ENCODE measurements at places on chromosomes 16 and 17.

DNA sequence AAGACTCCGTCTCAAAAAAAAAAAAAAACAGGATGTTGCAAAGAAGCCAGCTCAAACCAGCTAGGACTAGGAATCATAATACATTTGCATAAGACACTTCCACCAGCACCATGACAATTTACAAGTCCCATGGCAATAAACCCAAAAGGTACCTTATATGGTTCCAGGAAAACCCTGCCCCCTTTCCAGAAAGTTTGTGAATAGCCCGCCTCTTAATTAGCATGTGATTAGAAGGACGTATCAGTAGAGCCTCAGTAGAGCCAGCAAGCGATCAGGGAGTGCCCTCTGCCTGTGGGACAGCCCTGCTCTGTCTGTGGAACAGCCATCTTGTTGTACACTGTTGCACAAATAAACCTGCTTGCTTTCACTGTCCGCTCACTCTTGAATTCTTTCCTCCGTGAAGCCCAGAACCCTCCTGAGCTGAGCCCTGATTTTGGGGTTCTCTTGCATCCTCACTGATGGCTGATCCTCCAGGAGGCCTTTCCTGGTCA, 14.0 kb downstream of the NUPR1 start:
- no peaks in the 10 kb centered on the region for H3K36me3 ChIP-seq
- H3K4me3 ChIP-seq = no peak overlapping the region
- DNase-seq = no peak

DNA sequence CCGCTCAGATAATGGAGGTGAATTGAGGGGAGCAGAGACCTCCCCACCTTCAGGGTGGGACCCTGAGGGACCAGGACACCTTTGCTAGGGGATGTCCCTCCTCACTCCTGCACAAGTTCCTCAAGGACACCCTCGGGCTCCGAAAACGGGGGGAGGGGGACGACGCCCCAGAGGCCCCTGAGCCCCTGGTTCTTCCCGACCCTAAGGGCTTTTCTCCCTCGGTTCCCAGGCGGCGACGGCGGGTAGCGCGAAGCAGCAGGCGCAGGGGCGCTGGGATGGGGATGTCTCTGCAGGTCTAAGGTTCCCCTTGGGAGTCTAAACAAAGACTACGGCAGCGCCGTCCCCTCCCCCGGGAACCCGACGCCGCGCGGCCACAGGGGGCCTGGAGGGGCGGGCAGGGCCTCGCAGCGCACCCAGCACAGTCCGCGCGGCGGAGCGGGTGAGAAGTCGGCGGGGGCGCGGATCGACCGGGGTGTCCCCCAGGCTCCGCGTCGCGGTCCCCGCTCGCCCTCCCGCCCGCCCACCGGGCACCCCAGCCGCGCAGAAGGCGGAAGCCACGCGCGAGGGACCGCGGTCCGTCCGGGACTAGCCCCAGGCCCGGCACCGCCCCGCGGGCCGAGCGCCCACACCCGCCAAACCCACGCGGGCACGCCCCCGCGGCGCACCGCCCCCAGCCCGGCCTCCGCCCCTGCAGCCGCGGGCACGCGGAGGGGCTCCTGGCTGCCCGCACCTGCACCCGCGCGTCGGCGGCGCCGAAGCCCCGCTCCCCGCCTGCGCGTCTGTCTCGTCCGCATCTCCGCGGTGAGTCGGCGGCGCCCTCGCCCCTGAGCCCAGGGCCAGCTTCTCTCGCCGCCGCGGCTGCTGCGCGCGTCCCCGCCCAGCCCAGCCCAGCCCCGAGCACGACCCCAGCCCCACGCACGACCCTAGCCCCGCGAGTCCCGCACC, 36.7 kb upstream of the NDRG4 start:
- no peaks in the 10 kb centered on the region for H3K27me3 ChIP-seq
- no peak for DNase-seq
- H3K27ac ChIP-seq = no peak overlapping the region
- no peaks in the 10 kb centered on the region for H3K4me1 ChIP-seq
- H3K4me3 ChIP-seq = no peak overlapping the region
- no peaks in the 10 kb centered on the region for H3K36me3 ChIP-seq

GRCh38 chr16:89425523-89425922, 64.8 kb downstream of the ANKRD11 start:
- H3K36me3 ChIP-seq = peaks cover 61% of the 10 kb centered on the region
- no peak for DNase-seq
- H3K4me3 ChIP-seq = no peak overlapping the region
- no peak overlapping the region for H3K27ac ChIP-seq
- no peaks in the 10 kb centered on the region for H3K27me3 ChIP-seq

DNA sequence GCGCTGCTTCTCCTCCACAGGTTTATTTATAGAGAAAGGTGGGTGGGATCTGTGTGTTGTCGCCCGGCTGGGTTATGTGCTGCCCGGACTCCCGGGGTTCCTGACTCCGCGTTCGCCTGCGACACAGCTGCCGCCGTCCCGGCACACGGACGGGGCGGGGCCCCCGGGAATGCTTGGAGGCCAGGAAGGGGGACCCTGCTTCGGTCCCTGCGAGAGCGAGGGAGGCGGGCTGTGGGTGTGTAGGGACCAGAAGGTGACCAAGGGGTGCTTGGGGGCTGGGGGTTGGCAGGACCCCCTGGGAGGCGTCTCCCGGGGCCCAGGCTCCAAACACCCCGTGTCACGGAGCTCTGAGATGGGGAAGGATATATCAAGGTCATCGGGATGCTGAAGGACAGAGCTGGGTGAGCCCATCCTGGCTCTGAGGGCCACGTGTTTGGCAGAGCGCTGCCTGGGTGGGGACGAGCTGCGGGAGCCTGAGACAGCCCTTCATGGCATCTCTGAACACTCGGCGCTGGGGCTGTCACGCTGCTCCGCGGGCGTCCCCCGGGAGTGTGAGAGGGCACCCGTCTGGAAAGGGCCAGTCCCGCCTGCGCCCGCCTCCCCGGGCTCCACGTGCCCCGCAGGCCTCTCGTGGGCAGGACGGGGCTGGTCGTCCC, 4.2 kb downstream of the CACNA1H start:
- no peak overlapping the region for H3K27ac ChIP-seq
- H3K4me1 ChIP-seq = no peaks in the 10 kb centered on the region
- no peak for DNase-seq
- H3K4me3 ChIP-seq = no peak overlapping the region
- no peaks in the 10 kb centered on the region for H3K27me3 ChIP-seq

DNA sequence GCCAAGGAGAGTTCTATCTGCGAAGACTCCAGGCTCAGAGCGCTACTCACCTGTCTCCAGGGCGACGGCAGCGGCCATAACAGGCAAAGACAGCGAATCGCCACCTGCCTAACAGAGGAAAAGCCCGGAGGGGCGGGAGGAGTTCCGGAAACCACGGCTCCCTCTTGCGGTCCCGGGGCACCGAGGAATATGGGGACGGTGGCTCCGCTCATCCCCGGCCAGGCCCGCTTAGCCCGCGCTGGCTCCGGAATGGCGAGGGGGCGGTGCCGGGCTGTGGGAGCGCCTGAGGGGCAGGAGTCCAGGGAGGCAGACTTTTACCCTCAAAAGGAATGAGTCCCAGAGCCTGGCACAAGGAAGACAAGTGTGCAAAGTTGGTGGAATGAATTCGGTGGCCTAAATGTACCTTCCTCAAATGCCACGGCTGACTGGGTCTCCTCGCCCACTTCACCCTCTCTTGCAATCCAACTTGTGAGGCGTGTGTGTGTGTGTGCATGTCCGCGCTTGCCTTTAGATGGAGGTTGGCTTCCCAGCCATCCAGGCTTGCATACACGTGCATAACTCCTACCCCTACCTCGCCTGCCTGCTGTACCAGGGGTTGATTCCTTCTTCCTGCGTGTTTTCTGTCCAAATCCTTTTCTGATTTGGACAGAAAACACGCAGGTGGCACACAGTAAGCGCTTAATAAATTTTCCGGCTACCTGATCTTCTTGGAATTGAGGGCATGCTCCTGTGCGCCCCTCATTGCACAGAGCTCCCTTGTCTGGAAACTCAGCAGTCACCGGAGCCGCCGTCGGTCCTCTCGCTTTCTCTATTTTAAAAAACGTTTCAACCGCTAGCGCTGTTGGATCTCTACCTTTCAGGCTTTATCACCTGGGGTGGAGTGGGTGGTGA, 3.5 kb downstream of the C17orf100 start:
- peaks cover 4% of the 10 kb centered on the region for H3K27me3 ChIP-seq
- DNase-seq = no peak
- H3K4me3 ChIP-seq = no peak overlapping the region

DNA sequence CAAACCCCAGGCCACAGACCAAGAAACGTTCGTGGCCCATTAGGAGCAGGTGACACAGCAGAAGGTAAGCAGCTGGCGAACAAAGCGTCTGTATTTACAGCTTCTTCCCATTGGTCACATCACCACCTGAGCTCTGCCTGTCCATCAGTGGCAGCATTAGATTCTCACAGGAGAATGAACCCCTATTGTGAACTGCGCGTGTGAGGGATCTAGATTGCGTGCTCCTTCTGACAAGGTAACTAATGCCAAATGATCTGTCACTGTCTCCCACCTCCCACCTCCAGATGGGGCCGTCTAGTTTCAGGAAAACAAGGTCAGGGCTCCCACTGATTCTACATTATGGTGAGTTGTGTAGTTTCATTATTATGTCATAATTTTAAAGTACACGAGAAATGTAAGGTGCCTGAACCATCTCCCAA, 186.3 kb downstream of the CPPED1 start:
- no peak overlapping the region for H3K4me3 ChIP-seq
- H3K4me1 ChIP-seq = peaks cover 11% of the 10 kb centered on the region
- H3K36me3 ChIP-seq = no peaks in the 10 kb centered on the region
- no peak for DNase-seq
- H3K27me3 ChIP-seq = no peaks in the 10 kb centered on the region

Measured in DND-41 (cell line).